ENCODE measurements at places on chromosomes 11 and 22.

- no peak for DNase-seq
Observed at GRCh38 chr11:63847363-63847762, 8.5 kb downstream of the MARK2 start.

DNA sequence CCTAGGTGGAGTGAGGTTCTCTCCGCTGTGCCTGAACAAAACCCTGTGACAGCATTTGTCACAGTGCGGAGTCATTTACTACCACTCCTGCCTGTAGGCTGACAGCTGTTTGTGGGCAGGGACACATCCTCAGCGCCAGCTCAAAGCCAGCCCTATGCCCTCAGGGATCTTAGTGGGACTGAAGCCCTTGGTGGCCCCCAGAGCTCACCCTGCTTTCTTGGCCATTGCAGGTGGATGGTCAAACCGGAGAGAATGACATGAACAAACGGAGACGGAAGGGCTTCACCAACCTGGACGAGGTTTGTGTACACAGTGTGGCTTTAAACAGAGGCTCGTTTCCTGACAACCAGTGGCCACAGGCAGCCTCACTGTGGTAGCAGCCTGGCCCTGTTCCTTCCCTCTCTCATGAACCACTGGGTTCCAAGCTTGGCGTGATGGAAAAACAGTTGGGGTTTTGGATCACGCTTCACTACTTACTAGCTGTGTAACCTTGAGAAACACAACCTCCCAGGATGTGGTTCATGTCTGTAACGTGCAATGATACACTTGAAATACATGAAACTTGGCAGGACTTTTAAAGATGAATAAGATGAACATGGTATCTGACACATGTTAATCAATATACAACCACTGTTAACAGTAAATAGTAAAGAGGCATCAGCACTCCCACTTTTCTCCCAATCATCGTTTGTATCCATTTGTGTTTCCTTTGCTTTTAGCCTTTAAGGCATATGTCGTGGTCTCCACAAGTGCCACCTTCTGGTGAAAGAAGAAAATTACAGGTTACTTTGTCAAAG lies 125.8 kb downstream of the MICAL2 start:
- no peak for DNase-seq

DNA sequence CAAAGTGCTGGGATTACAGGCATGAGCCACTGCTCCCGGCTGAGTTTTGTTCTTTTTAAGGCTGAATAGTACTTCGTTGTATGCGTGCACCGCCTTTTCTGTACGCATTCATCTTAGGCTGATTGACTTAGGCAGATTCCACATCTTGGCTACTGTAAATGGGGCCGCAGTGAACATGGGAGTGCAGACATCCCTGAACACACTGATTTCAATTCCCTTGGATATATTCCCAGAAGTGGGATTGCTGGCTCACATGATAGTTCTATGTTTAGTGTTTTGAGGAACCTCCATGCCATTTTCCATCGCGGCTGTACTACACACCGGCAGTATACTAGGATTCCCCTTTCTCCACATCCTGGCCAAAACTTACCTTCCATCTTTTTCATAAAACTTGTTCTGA lies 10.4 kb upstream of the ZNF74 start:
- no peak for DNase-seq

GRCh38 chr11:8087185-8087584 lies 6.2 kb downstream of the TUB start:
- no peak for DNase-seq

DNA sequence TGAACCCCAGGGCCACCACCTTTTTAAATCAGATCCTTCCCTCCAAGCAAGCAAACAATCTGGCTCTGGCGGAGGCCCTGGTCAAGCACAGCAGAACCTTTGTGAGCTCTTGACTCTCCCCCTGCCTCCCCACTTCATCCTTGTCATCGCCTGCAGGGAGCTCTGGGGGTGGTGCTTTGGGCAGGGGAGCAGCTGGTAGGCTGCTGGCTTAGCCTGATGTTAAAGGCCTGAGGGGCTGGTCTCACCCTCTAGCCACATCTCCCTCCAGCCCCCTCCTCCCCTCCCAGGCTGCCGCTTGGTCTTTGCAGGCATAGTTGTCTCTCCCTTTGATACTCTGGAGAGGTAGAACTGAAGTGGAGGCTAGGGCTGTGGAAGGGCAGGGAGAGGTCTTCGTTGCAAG lies 50.9 kb downstream of the THAP12 start:
- no peak for DNase-seq

DNA sequence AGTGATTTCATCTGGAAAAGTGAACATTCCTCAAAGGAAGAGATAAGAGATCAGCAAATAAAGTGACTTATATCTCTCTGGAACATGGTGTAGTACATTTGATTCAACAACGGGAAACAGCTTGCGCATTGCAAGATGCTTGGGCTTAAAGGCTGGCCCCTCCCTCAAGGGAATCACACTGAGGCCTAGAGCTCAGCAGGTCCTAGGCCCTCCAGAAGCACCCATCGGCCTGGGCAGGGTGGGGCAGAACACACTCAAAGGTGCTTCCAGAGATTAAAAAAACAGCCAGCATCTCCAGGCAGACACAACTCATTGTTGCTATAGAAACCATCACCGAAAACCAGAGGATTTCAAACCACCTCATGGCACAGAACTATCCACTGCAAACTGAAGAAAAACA lies 69.0 kb upstream of the ARFGAP3 start:
- peak; percentile 27 for DNase-seq

- DNase-seq: no peak
Observed at GRCh38 chr11:9020916-9021315, 17.1 kb upstream of the NRIP3 start.
